CD8-positive, alpha-beta memory T cell (primary cell): ENCODE measurements at places on chromosomes 2 and 18.

- no peak for DNase-seq
Observed at GRCh38 chr2:146131048-146131447, 1611.1 kb upstream of the ZEB2 start.

- no peak for DNase-seq
Observed at GRCh38 chr2:211170843-211171242, 614.4 kb downstream of the CPS1 start.

GRCh38 chr2:172013396-172013795, 13.6 kb downstream of the METAP1D start:
- DNase-seq = no peak

DNA sequence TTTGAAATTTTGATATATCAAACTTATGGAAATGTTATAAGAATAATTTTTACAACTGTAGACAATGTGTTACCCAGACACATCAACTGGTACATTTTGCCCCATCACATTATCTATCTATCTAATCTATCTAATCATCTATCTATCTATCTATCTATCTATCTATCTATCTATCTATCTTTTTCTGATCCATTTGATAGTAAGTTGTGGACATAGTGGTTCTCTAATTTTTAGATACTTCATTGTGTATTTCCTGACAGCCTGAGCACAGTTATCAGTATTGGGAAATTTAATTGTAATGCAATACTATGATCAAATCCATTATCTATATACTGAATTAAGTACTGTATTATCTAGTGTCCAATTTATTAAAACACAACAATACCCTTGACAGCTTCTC, 42.0 kb upstream of the TMEM18 start:
- DNase-seq = no peak

- no peak for DNase-seq
Observed at GRCh38 chr2:25347846-25348245, 6.1 kb upstream of the DNMT3A start.

- no peak for DNase-seq
Observed at GRCh38 chr18:67568166-67568565, 51.6 kb upstream of the DSEL start.

GRCh38 chr2:121284463-121285449, at the start of gene TFCP2L1:
Gene TFCP2L1, minus strand, starts transcription at chr2:121285202. Its CDS starts 93 bp downstream, at chr2:121285109.
- no peak for DNase-seq

GRCh38 chr2:151483546-151483945, 73.8 kb downstream of the RIF1 start:
- DNase-seq = no peak

DNA sequence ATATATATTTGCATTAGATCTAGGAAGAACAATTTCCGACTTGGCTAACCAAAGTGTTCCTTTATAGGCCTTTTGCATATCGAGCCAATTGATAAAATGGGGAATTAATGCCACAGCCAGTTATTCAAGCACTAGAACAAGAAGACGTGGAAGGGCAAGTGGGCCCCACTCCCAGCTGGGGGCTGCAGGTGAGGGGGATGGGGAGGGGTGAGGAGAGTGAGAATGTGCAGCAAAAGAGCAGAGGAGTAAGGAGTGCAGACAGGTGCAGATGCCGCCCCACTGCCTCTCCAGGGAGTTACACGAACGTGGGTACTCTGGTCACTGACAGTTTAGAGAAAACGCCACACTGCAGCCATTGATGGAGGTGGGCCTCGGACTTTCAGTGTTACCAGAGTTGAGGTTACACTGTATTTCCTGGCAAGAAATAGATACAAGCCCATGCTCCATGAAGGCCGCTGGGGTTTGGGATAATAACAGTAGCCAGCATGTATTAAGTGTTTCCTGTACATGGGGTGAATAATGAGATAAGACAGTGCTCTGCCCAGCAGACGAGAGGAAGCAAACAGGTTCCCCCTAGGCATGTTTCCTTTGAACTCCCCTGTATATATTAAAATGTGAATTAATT, 40.9 kb downstream of the GORASP2 start:
- DNase-seq = no peak

GRCh38 chr2:11807156-11808015, 61.0 kb downstream of the LPIN1 start:
- DNase-seq = no peak
